Lung (tissue), 17 donors: ENCODE measurements at places on chromosomes 11 and 22. TPM values are rescaled to one million over a fixed set of nuclear protein-coding genes. Genes with fewer than 3 reads are reported as not detected.

MMP10 gene
- 2.0 TPM for polyA plus RNA-seq

OR2AT4 gene
- polyA plus RNA-seq = not detected

- no peak for DNase-seq
Measured at GRCh38 chr22:48644108-48644507, 1183.6 kb downstream of the BRD1 start.

- no peak for DNase-seq
Measured at GRCh38 chr22:48096851-48097665, 1334.6 kb downstream of the TBC1D22A start.

GRCh38 chr11:91394073-91394726 lies 830.4 kb upstream of the FAT3 start:
- DNase-seq = peak; percentile 41

DNA sequence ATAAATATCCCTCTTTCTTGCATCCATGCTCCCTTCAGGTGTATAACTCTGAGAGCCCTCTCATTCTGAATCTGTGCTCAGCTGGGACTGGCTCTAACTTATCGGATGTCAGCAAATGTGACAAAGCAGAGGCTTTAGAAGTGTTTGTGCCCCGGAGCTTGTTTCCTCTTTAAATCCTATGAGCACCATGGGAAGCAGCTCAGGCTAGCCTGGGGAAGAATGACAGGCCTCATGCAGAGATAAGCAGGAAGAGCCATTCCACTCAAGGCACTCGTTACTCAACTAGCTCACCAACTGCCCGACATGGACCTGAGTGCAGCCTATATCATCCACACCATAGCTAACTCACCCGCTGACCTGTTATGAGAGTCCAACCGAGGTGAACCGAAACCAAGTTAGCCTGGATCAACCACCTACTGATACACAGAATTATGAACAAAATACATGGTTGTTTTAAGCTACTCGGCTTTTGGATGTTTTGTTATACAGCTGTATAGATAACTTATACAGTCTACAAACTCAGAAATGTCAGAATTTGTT lies 990.7 kb downstream of the NTM start:
- DNase-seq = no peak

- no peak for DNase-seq
Measured at GRCh38 chr11:64239662-64240434, 1.0 kb upstream of the FKBP2 start.

ZMAT5 gene
- 32.5 TPM for polyA plus RNA-seq
